ENCODE measurements at places on chromosomes 16 and 17.

GRCh38 chr16:50781518-50781917 lies 39.6 kb downstream of the CYLD start:
- no peak for DNase-seq

- DNase-seq = no peak
These were observed 3.1 kb downstream of the MINK1 start for GRCh38 chr17:4836221-4836620.

GRCh38 chr17:78426293-78426879 lies 47.9 kb downstream of the PGS1 start:
- no peak for DNase-seq

DNA sequence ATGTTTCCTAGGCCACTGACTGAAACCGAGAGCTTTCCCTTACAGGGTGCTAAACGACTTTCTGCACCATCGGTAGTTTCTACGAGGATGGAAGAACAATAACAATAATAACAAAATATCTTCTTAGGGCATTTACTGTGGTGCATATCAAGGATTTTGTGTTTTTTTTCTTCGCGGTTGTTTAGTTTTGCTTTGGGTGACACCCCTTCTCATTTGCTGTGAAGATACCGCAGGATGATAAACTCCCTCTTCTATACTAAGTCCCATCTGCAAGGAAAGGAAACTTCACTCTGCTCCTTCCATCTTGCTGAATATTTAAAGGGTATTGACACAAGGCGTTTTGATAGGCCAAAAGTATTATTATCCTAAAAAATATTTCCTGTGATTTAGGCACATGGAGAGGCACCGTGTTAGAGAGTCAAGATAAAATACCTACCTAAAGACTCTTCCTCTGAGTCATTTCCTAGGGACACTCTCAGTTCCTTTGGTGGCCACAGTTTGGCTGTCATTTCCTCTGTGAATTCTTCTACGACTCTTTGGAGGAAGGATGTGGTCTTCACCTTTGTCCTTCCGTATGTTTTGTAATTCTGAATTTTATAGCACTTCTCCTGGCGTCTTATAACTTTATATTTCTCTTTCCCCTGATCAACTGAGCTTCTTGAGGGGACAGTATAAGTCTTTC lies 318.8 kb downstream of the CDH13 start:
- no peak for DNase-seq

DNA sequence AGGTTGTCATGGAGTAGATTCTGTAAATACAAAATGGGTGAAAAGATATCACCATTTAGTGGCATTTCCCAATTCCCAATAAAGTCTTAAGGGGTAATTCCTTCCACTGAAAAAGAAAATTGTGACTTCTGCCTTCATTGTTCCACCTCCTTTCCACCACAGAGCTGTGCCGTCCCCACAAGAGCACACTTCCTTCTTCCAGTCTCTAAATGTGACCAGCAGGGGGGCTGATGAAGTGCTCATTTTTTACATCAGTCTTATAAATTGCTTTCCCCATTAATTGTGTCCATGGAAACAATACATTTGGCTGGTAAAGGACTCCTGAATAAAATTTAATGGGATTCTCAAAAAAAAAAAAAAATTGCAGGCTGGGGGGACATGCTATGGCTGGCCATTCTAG lies 260.8 kb upstream of the PSMD7 start:
- no peak for DNase-seq

DNA sequence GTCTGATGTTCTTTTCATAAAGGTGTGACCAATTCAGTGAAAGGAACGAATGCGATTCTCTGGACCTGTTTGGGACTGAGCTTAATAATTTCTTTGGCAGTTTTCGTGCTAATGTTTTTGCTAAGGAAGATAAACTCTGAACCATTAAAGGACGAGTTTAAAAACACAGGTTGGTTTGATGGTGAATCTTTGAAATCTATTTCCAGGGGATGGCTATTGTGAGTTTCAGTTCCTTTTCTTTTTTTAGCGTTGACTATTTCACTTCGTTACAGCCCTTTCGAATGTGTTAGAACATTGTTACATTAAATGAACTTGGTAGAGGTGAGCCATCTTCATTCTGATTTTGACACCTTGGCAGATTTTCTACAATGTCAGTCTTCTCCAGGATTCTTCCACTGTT lies 1.2 kb downstream of the TNFRSF17 start:
- no peak for DNase-seq

DNA sequence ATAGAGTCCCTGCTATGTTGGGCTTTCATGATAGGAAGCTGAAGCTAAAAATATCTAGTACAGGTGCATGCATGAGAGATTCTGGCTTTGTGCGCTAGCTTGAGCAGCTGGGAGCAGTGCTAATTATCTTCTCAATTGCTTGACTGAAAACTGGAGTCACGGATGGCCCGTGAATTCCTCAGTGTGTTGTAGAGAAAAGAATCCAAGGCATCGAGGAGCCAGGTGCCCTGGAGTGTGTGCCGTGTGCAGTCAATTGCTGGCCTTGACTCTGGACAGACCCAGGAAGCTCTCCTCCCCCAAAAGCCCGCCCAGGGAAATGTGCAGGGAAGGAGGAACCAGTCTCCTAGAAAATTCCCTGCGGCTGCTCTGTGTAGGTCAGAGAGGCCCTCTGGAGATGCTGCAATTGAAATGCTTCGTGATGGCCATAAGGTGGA lies 14.2 kb downstream of the LGALS3BP start:
- DNase-seq = no peak

GRCh38 chr16:84791088-84791487 lies 28.7 kb upstream of the CRISPLD2 start:
- no peak for DNase-seq

GRCh38 chr16:2095918-2096582 lies 39.6 kb downstream of the PKD1 start:
- no peak for DNase-seq

GRCh38 chr17:29870836-29871465 lies 59.1 kb downstream of the SSH2 start:
- no peak for DNase-seq

DNA sequence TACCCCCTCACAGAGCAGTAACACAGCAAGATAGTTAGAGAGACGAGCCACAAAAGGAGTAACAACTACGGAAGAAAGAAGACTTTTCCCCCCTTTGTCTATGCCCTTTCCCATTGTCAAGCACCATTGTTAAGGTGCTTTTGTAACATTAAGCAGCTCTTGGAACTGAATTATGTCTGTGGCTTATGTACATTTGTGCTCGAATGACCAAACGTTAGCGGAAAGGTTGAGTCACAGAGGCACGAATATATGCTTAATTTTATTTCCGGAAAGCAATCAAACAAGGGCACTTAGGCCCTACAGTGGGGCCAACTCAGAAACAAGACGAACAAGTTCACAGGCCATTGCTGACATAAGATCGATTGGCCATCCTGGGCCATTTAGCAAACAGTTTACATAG lies 109.5 kb downstream of the ANKFN1 start:
- no peak for DNase-seq

DNA sequence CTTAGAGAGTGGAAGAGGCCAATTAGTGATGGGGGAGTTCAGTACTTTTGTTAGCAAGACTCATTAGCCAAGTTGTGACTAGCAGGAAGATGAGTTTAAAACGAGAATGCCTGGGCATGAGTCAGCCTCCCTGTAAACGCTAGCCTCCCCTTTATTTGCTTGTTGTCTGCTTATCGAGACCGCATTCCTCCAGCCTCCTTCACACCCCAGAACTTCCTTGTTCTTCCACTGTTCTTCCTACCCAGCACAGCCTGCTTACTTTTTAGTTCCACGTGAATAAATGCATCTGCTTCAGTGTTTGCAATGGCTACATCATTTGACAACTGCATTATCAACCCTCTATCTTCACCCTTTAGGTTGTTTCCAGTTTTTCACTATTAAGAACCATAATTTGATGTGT lies 20.2 kb upstream of the OR3A1 start:
- DNase-seq = no peak
